Karpas-422 (cell line): ENCODE measurements at places on chromosomes 2 and 18. TPM values are rescaled to one million over a fixed set of nuclear protein-coding genes. Genes with fewer than 3 reads are reported as not detected.

DNA sequence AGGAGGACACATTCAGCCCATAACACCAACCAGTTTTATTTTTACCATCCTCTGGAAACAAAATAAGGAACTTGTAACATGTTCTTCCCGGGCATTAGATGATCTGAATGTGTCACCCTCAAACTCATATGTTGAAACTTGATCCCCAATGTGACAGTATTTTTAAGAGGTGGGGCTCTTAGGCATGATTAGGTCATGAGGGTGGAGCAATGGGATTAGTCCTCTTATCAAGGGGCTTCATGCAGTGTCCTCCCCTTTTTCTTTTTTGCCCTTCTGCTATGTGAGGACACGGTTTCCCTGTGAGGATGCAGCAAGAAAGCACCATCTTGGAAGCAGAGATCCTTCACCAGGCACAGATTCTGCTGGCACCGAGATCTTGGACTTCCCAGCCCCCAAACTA lies 401.5 kb upstream of the TRIB2 start:
- DNase-seq, result no peak

Gene ELOA2
- total RNA-seq, result not detected in 2 replicates

- no peak for DNase-seq
These were observed 7.7 kb downstream of the L3MBTL4 start for GRCh38 chr18:6406910-6407470.

GRCh38 chr18:70956554-70956953 lies 667.7 kb downstream of the SOCS6 start:
- no peak for DNase-seq

- peak; percentile 76 for DNase-seq
These were observed 156.1 kb upstream of the ID2 start for GRCh38 chr2:8525582-8526402.

Gene STPG4
- total RNA-seq, result 0.18 TPM in 1 of 2 replicates, not detected in the other

DNA sequence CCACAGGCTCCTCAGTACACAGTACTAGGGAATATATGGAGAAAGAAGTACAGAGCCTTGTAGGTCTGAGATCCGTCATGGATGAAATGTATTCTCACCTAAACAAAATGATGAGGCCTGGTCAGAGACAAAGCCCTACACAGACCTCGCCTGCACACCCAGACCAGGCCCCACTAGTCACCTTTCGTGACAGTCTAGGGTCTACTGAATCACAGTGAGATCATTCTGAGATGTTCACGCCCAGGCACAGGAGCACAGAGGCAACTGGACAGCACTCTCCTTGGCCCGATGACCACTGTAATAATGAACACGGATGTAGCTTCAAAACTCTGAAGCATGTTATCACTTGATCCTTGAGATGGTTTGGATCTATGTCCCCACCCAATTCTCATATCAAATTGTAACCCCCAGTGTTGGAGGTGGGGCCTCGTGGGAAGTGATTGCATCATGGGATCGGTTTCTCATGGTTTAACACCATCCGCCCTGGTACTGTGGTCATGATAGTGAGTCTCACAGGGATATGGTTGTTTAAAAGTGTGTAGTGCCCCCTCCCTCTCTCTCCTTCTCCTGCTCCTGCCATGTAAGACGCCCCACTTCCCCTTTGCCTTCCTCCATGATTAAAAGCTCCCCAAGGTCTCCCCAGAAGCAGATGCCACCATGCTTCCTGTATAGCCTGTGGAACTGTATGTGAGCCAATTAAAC lies 15.1 kb downstream of the DOCK10 start:
- no peak for DNase-seq

GRCh38 chr2:27451095-27451494 lies 8.9 kb downstream of the KRTCAP3 start:
- DNase-seq, result no peak

- DNase-seq, result no peak
These were observed 133.8 kb upstream of the NRXN1 start for GRCh38 chr2:51165534-51166260.

DNA sequence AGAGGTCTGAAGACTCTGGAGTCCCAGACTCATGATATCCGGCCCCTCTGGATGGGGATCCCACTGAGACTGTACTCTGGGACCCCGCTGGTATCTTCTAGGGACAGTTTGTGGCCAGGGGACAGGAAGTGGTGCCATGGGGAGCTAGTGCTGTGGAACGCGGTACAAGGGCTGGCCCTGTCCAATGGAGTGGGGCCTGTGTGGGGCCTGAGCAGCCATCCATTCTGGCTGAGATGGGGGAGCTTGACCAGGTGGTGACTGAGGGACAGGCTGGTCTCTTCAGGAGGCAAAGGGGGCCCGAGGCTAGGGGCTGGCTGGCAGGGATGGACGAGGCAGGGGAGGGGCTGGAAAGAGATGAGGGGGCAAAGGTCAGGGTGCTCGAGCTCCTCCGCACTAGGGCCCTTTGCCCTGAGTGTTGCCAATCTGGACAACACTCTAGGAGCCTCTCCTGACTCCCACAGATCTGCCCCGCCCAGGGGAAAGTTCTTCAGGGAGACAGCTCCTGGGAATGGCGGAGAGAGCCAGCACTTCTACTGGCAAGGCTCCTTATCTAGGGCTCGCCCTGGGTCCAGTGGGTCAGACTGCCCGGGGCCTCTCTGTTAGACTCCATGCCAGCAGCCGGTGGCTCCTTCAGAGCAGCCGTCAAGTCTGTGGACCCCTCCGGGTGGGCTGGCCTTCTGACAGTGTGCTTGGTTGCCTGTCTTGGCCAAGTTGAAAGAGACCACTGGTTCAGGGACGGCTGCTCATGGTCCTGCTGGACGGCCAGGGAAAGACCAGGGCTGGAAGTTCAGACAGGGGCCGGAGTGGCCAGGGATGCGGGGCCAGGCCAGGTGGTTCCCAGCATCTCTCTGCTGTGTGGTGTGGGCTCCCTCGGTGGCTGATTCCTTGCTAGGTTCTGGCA lies 12.3 kb downstream of the MALL start:
- DNase-seq, result peak; percentile 1

Gene GPAT2
- total RNA-seq, result not detected in 2 replicates

Gene ATP6V1B1
- not detected in 2 replicates for total RNA-seq

Gene GAL3ST2
- total RNA-seq, result not detected in 2 replicates

GRCh38 chr2:58063641-58064040 lies 17.0 kb downstream of the VRK2 start:
- no peak for DNase-seq

- no peak for DNase-seq
These were observed 116.0 kb upstream of the RAB27B start for GRCh38 chr18:54712306-54712705.

- DNase-seq, result no peak
These were observed 733.0 kb upstream of the SOX11 start for GRCh38 chr2:4959219-4959618.

- DNase-seq, result no peak
These were observed 39.3 kb downstream of the VSNL1 start for GRCh38 chr2:17579605-17580318.
